ENCODE measurements at places on chromosomes 1 and 21. TPM values are rescaled to one million over a fixed set of nuclear protein-coding genes. Genes with fewer than 3 reads are reported as not detected.

The TMPRSS2 gene
- not detected for total RNA-seq

The RNF220 gene
- total RNA-seq = 60.5 TPM

The TNNT2 gene
- not detected for total RNA-seq

The PIGR gene
- total RNA-seq = not detected

The GTF2B gene
- 25.1 TPM for total RNA-seq

The AMY1B gene
- not detected for total RNA-seq

The CELA3A gene
- total RNA-seq = not detected

The DMRTA2 gene
- 0.23 TPM for total RNA-seq

The SPRR2B gene
- not detected for total RNA-seq

The LCE6A gene
- total RNA-seq = not detected

The OSCP1 gene
- total RNA-seq = 5.8 TPM

The EXO5 gene
- 4.8 TPM for total RNA-seq

The NMNAT2 gene
- total RNA-seq = 0.42 TPM

The HFM1 gene
- not detected for total RNA-seq

The SYPL2 gene
- 0.13 TPM for total RNA-seq

The DCAF8 gene
- total RNA-seq = 56.1 TPM

The CEPT1 gene
- total RNA-seq = 12.9 TPM

The ERI3 gene
- 62.7 TPM for total RNA-seq

The RGSL1 gene
- not detected for total RNA-seq

The EPHA8 gene
- total RNA-seq = 0.04 TPM

The ELOVL1 gene
- total RNA-seq = 149 TPM

The SPATA46 gene
- not detected for total RNA-seq

The LEMD1 gene
- not detected for total RNA-seq

The COL16A1 gene
- 5.4 TPM for total RNA-seq

The GBP6 gene
- not detected for total RNA-seq

The CTNNBIP1 gene
- 9.6 TPM for total RNA-seq

The SRSF11 gene
- 61.5 TPM for total RNA-seq

The VHLL gene
- total RNA-seq = not detected

The S100A3 gene
- 104 TPM for total RNA-seq

The FMN2 gene
- total RNA-seq = 5.0 TPM

The KRTAP10-8 gene
- total RNA-seq = not detected

The RXFP4 gene
- 0.07 TPM for total RNA-seq

The LCE4A gene
- total RNA-seq = not detected

The CD5L gene
- total RNA-seq = not detected

The AQP10 gene
- not detected for total RNA-seq

The MX1 gene
- 1.8 TPM for total RNA-seq

The CLK2 gene
- total RNA-seq = 31.9 TPM

The TMEM61 gene
- total RNA-seq = 0.33 TPM

The CACNA1S gene
- not detected for total RNA-seq

The NPR1 gene
- 0.82 TPM for total RNA-seq

The CCDC30 gene
- total RNA-seq = 0.59 TPM

The SYT11 gene
- total RNA-seq = 1.3 TPM

The AMIGO1 gene
- 1.1 TPM for total RNA-seq

The ISG15 gene
- 18.3 TPM for total RNA-seq

The GJA9 gene
- not detected for total RNA-seq

The CFHR5 gene
- total RNA-seq = not detected

The GBP4 gene
- total RNA-seq = not detected

The PRAMEF12 gene
- not detected for total RNA-seq

The CHI3L2 gene
- total RNA-seq = 0.36 TPM

The DPYD gene
- 1.7 TPM for total RNA-seq
